ENCODE measurements at places on chromosomes 5 and 9.

GRCh38 chr5:141839015-141839513 is 39.1 kb downstream of the PCDH1 start:
- DNase-seq: no peak

- no peak for DNase-seq
Measured at GRCh38 chr5:143665866-143666265, 146.1 kb upstream of the HMHB1 start.

- DNase-seq: no peak
Measured at GRCh38 chr9:135555203-135555602, 6.4 kb upstream of the PAEP start.

DNA sequence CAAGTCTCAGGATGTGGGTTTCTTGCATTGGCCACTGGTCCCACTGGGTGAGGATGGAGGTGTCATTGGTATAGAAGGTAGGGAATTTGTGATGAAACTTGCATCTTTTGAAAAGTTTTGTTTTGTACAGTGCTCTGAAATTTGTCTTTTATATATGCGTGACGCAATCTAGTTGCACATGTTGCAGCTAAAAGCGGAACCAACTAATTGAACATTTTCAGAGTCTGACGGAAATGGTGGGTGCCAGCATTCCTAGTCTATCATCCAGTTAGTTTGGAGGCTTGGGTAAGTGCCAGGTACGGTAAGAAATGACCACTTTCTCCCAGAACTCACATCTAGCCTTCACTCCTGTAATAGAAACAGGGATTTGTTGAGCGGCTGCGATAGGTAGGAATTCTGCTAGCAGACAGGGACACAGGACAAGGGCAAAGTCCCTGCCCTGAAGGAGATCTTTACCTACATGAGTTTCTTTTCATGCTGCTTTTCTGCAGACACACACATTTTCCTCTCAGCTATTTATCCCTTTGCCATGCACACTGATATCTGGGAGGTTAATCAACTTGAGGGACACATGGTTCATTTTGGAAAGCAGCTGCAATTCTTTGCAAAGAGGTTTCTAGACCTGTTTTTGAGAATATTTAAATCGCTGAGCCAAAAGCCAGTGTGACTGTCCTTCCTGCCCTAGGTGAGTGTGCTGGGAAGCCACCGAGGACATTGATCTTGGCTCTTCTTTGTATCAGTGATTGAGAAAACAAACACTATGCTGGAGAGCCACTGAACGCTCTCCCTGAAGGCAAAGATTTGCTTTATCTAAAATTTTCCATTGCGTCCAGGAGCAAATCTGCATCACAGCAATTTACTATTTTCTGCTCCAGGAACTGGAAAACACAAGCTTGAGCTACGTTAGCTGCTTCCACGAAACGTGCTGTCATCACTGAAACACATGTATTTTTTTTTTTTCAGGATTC is 89.7 kb downstream of the DAP start:
- DNase-seq: no peak

GRCh38 chr9:123169926-123170325 is 98.5 kb downstream of the STRBP start:
- no peak for DNase-seq

- DNase-seq: no peak
Measured at GRCh38 chr5:105836268-105836667, 1834.5 kb downstream of the EFNA5 start.

- DNase-seq: no peak
Measured at GRCh38 chr5:1801967-1802295, 724 bp downstream of the NDUFS6 start.

- DNase-seq: no peak
Measured at GRCh38 chr5:141514330-141515133, 25.7 kb downstream of the PCDHGC5 start.

DNA sequence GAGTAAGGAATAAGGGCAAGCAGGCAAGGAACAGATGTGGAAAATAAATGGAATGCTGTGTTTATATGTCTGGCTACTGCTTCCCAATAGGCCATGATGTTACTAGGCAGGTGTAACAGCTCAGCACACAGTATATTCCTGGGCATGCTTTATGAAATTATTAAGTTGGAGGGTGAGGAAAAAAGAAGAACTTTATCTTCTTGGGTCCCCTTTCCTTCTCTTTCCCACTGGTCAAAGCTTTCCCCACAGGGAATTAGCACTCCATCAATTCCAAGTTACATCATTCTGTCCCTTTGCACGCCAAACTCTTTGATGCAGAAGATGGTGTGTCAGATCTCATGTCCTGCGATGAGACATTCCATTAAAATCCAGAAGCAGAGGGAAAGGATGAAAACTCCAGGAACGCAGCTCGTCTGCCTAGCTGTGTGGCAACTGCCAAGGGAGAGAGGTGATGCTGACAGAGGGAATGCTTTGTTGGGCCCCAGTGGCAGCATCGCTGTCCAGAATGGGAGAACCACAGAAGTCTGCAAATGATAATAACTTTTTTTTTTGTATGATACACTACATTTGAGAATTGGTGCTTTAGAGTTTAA is 447.3 kb upstream of the ARRDC3 start:
- no peak for DNase-seq

- DNase-seq: peak; percentile 64
Measured at GRCh38 chr9:35071814-35072460, 488 bp downstream of the VCP start.

GRCh38 chr9:10697044-10697443 is 84.2 kb upstream of the PTPRD start:
- DNase-seq: no peak

DNA sequence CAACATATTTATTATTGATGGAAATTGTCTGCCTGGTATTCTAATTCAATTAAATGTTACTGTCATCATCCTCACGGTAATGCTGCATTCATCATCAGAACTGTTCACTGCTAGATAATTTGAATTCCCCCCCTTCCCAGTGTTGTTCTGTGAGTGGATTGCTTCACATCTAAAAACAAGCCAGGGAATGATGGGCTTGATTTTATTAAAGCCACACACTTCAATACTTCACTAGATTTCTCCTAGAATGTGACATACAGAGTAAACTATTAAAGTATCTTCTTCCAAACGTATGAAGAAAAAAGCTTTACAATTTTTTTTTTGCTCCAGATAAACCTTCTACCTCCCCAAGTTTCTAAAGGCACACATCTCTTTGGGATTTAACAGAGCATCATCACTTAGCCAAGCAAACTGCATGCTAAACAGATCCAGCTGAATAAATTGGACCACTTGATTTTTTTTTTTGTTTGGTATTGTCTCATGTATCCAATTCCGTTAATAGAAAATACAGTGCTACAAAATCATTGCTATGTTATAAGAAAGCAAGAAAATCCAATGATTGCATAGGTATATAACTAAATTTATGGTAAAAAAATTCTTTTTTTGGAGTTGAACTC is 692.4 kb downstream of the MTRR start:
- no peak for DNase-seq

- DNase-seq: no peak
Measured at GRCh38 chr9:38278457-38278856, 114.0 kb upstream of the ALDH1B1 start.

GRCh38 chr9:27383524-27383923 is 86.6 kb upstream of the EQTN start:
- DNase-seq: no peak

All from CD4-positive, alpha-beta T cell treated with Interleukin-15 for 4 hours (primary cell).